ENCODE measurements at places on chromosomes 12 and 14. TPM values are rescaled to one million over a fixed set of nuclear protein-coding genes. Genes with fewer than 3 reads are reported as not detected.

Gene MEG3
- total RNA-seq = not detected

DNA sequence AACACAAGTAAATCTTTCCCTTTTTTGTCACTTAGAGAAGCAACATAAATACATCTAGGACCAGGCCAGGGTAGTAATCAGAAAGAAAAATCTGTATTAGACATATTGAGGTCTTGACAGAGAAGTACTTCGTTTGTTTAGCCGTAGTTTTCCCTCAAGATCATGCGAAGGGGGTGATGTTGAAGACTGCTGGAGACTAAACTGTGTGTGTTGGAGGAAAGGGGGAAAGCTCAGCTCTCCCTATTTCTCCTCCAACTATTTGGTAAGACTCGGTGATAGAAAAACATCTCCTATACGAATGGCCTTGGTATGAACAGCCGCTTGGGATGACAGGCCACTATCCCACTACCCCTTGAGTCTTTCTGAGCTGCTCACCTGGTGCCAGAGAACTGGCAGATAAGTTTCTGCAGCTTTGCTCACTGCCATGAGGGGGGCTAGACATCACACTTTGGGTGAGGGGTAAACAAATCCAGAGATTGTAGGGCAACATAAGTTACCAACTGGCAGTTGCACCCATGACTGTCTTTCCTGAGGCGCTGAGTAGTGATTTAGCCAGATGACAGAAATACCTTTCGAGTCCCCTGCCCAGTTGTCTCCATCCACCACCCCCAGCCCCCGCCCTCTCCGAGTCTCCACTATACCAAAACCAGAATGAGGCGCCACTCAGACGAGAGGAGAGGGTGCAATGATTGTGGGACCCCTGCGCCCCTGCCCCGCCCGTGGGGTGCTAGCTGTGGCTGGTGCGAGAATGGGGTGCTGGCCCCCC is 685 bp downstream of the VAMP1 start:
- no peaks in the 10 kb centered on the region for H3K27me3 ChIP-seq
- H3K4me3 ChIP-seq = peak overlapping the region; percentile 91
- DNase-seq = no peak

DNA sequence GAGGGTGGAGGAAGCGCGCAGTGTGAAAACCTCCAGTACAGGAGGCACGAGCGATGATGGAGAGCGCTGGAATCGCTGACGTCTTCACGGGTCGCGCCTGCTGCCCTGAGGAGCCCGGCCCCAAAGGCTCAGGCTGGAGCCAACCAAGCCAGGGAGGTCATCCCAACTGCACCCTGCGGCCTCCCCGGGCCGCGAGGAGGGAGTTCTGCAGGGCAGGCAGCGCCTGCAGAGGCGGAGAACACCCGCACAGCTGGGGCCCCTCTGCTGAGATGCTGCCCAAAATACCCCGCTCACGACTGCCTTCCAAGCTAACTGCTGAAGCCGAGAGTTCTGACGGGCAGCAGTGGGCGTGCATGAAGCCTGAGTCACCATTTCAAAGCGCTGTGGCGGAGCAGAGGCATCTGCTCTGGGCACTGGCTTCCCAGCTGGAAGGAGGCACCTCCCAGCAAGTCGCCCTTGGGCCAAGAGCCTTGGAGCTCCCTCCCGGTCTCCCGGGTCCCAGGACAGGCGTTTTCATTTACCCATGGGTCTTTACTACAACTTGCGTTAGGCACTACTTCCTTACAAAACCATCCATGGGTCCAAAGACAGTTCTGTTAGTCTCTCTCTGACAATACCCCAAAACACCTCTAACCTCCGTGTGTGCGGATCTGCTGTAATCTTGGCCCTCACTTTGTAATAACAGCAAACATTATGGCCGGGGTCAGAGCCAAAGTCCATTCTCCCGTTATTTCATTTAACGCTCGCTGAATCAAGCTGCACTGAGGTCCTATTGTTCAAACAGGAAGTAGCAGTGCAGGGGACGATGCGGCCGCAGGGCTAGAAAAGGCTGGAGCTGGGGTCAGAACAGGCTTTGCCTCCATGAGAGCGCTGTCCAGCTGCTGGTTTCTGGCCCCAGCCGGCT is 60.1 kb upstream of the RIMBP2 start:
- no peaks in the 10 kb centered on the region for H3K36me3 ChIP-seq
- DNase-seq = peak; percentile 89
- peak overlapping the region; percentile 38 for H3K27ac ChIP-seq

Gene GNB3
- 0.66 TPM for total RNA-seq
